ENCODE measurements at places on chromosomes 7 and 10. TPM values are rescaled to one million over a fixed set of nuclear protein-coding genes. Genes with fewer than 3 reads are reported as not detected.

- no peak for DNase-seq
Measured at GRCh38 chr10:75291805-75292204, 56.0 kb upstream of the COMTD1 start.

DNA sequence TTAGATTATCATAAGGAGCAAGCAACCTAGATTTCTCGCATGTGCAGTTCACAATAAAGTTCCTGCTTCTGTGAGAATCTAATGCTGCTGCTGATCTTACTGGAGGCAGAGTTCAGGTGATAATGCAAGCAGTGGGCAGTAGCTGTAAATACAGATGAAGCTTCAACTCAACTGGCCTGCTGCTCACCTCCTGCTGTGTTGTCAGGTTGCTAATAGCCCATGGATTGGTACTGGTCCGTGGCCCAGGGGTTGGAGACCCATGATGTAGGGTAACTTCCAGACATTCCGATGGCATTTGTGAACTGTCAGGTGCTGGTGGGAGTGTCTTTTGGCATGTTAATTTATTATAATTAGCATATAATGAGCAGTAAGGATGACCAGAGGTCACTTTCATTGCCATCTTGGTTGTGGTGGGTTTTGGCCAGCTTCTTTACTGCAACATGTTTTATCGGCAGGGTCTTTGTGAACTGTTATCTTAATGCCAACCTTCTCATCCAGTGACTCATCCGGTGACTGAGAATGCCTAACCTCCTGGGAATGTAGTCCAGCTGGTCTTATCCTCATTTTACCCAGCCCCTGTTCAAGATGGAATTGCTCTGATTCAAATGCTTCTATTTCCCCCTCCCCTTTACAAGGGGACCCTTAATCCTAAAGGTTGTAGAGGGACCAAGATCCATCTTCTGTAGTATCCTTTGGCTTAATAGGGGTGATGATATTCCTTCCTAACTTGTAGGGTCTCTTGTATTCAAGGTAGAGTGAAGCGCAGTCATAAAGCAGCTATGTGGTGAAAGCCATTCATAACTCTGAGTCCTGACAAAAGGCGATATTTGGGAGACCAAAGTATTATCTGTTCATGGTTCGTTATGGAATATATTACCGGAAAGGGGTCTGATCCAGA is 165.8 kb downstream of the CCSER2 start:
- DNase-seq: no peak

DNA sequence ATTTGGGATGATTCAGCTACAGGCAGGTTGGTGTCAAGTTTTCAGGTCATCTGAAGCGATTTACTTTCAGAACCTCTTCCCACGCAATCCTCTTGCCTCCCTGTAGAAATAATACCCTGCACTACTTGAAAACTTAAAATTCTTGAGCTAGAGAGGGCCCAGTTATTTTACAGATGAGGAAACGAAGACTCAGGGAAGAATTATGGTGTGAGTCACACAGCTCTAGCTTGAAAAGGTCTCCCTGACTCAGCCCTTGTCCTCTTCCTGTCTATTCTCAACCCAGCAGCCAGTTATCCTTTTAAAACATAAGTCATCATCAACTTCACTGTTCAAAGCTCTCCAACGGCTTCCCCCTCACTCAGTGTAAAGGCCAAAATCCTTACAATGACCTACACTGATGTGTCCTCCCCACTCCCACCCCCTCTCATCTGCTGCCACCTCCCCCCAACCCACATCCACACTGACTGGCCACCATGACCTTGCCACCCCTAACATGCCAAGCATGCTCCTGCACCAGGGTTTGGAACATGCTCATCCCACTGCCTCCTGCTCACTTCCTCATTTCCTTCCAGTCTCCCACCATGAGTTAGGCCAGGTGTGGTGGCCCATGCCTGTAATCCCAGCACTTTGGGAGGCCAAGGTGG is 3.4 kb downstream of the DNMBP start:
- DNase-seq: peak; percentile 55

GRCh38 chr7:133550145-133550544 is 297.3 kb downstream of the EXOC4 start:
- no peak for DNase-seq

DNA sequence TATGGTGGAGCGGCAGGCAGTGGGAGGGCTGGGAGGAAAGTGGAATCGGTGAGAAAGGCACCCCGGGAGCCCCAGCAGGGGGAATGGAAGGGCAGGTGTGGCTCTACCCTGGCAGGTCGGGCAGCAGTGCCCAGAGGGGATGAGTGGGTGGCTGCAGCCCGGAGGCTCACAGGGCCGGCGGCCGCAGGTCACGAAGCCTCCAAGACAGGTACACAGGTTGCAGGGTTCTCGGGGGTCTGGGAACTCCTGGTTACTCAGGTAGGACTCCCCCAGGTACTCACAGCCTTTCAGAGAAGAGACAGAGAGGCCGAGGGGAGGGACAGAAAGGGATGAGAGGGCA is 21.8 kb downstream of the KCP start:
- DNase-seq: no peak

DNA sequence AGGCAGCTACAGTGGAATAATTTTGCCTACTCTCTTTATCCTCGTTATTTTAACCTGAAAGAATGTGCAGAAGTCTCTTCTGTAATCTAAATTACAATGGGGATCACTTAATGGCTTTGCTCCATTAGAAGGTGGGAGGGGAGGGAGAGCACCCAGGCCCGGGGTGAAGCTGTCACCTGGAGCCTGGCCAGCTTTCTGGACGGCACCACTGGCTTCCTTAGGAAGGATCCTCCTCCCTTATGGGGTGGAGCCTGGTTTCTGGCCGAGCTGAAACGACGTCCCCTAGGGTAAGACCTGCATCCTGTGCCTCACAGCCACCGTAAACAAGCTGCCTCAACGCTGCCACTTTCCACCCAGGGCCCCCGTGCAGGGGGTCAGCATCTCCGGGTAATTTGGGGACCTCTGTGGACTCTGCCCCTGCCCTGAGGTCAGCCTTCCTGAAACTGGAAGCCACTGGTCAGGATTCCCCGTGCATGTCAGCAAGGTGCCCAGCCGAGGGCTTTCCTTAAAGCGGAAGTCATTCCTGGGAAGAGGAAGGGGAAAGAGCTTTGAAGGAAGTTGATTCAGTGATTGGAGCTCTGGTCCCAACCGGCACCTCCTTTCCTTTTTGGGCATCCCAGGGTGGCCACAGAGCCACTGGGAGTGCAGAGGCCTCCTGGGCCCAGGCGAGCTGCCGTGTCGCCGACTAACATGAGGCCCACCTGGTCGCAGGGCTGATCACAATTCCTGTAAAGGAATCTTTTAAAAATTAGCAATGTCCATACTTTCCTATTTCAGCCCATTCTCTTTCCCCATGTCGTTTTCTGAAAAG is 569.1 kb downstream of the DNAJB6 start:
- no peak for DNase-seq

DNA sequence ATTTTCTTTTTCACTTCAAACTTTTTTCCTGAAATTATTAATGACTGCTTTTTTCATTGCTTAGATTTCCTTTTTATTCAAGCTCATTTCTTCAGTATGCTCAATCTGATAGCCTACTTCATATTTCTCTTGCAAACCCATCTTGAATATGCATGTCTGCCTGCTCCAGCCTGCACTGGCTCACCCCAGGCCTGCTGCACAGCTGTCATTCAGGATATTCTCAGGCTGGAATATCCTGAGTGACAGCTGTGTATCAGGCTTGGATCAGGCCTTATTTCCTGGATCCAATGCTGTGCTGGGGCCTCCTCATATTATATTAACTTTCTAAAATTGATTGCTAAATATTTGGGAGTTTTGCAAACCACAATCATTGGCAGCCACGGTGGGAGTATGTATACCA is 120.2 kb upstream of the TNS3 start:
- DNase-seq: no peak

- no peak for DNase-seq
Measured at GRCh38 chr10:116787053-116787659, 44.8 kb upstream of the HSPA12A start.

DNA sequence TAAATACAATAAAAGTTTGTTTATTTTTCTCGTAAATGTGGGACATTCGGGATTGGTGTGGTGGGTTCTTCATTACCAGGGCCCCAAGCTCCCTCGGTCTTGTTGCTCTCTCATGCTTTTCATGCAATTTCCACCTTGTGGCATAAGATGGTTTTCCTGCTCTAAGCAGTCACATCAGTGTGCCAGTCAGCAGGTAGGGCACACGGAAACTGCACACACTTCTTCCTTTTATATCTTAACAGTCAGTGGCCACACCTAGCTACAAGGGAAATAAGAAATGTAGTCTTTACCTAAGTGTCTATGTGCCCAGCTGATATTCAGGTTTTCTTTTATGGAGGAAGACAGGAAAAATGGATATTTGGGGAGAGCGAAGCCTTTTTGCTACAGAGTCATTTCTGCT is 6.5 kb downstream of the TAF5 start:
- DNase-seq: no peak

DNA sequence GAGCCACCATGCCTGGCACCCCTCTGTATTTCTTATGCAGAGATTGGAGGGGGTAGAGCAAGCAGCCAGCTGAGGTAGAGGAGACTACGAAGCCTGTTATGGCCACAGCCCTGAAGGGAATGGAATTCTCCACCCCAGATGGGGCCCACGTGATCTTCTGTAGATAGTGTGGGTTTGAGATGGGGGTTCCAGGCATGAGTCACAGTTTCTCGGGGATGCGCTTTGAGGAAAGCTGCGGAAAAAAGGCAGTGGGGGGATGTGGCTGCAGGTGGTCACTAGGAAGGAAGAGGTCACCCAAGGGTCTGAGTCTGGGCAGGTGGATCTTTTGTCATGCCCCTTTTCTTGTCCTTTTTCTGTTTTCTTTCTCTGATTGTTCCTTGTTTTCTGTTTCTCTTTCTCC is 11.5 kb downstream of the FAM131B start:
- DNase-seq: no peak

DNA sequence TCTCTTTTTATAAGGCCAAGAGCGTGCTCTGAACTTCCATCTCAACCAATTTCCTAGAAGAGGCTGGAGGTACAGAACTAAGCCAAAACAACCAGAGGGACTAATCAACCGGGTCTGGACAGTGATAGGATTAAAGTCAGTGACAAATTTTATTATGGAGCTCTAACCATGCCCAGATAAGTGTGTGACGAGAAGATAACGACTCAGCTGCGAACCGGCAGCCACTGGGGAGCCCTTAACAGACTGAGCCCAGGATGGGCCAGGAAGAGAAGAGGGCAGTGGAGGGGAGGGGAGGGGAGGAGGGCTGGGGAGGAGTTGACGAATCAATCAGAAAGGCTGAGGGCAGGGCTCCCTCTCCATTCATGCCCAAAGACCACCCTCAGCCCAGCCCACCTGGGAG is 119.9 kb downstream of the PLXNA4 start:
- no peak for DNase-seq

- DNase-seq: no peak
Measured at GRCh38 chr7:70000737-70001348, 402.6 kb downstream of the AUTS2 start.

DNA sequence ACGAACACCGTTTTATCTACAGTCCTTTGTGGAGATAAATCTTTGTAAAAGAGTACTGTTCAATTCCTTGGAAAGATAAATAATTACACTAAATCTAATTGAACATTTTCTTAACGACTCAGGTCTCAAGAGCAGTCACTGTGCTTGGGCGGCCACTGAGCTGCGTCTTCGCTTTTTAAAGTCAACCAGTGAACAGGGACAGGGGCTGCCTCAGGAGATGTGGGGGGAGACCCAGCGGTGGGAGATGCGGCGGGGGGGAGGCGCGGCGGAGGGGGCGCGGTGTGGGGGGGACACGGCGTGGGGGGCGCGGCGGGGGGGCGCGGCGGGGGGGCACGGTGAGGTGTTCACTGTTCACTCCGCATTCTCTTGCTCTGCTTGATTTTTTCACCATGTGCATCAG is 39.8 kb downstream of the CAMK2B start:
- DNase-seq: no peak

DNA sequence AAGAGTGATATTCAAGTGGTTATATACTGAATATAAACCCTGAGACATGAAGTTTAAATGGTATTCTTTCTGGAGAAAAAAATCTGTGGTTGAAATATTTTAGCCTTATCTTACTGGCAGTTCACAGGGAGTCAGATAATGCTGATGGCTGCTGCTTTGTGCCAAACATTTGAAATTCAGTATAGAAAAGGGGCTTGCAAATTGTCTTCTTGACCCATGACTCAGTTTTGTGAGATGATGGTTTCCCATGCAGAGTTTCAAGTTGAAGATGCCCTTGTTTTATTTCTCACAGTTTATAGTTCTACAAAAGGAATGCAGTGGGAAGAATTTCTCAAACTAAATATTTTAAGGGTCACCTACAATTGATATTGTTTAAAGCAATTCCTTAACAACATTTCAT is 251.1 kb upstream of the MEOX2 start:
- no peak for DNase-seq

- DNase-seq: peak; percentile 51
Measured at GRCh38 chr10:90911133-90912051, 9.5 kb downstream of the ANKRD1 start.

- no peak for DNase-seq
Measured at GRCh38 chr7:77529279-77529678, 7.8 kb upstream of the PTPN12 start.

DNA sequence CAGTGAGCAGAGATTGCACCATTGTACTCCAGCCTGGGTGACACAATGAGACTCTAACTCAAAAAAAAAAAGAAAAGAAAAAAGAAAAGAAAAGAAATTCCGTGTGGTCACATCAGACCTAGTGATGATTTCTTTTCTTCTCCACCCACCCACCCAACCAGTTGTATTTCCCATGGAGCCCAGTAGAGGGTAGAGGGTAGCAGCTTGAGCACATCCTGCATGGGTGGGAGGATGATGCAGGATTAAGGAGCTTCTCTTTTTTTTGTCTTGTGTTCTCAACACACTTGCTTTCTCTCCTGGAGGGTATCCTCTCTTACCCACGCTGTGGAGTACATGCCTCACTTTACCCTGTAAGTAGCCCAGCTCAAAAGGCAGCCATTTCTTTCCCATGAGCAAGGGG is 118.6 kb upstream of the CARD11 start:
- no peak for DNase-seq

DNA sequence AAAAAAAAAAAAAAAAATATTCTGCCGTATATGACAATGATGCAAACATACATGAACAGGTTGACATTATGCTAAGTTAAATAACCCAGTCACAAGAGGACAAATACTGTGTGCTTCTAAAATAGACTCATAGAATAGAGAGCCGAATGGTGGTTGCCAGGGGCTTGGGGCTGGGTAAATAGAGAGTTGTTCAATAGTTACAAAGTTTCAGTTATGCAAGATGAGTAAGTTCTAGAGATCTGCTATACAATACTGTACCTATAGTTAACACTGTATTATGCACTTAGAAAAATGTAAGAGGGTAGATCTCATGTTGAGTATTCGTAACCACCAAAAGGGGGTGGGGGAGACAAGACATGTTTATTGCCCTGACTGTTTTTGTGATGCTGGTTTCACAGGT is 77.1 kb upstream of the GNAI1 start:
- DNase-seq: no peak

EPO gene
- not detected for total RNA-seq

H2BK1 gene
- 0.54 TPM for total RNA-seq

NKX2-3 gene
- not detected for total RNA-seq

IGF2BP3 gene
- 49.7 TPM for total RNA-seq

PITX3 gene
- not detected for total RNA-seq

CRPPA gene
- total RNA-seq: not detected

PCLO gene
- 0.03 TPM for total RNA-seq

SFXN2 gene
- total RNA-seq: 16.8 TPM

CRYGN gene
- not detected for total RNA-seq
